ENCODE measurements at places on chromosomes 2 and 18.

DNA sequence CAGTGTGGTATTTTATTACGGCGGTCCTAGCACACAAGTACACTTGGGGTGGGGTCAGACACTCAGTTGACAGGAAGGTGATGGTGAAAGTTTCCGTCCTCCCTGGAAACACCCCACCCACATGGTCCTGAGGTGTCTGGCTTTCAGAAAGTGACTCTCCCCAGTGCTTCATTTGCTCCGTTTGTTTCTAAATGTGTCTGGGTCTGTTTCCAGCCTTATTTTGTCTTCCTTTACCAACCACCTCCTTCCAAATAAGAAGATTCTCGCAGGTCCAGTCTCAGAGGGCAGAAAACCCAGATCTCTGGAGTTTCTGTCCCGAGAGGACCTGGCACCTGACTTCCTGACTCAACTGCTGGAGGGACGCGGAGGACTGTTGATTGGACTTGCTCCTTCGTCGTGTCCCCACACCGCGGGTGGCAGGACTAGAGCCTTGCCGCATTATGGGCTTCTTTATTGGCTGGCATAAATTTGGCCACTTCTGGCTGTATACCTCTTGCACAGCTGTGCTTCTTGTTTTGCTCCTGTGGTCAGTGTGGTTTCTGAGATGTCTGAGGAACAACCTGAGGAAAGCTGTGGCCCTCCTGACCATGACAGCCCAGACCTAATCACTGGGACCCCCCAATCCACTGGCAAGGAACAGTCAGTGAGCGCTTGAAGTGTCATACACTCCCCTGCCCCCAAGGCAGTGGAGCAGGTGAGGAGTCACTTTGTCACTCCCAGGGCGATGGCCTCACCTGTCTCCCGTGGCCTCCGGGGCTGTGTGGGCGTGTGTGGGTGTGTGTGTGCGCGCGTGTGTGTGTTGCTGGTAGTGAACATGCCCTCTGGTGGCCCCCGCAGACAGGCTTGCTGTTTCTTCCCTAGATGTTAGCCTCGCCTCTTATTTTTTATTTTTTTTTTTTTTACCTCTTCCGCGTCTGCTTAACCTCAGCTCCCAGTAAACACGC is 45.6 kb downstream of the MEX3C start:
- H3K36me3 ChIP-seq = no peaks in the 10 kb centered on the region
- peaks cover 35% of the 10 kb centered on the region for H3K4me1 ChIP-seq
- no peaks in the 10 kb centered on the region for H3K27me3 ChIP-seq
- peak overlapping the region; percentile 96 for H3K27ac ChIP-seq

- H3K4me1 ChIP-seq = no peaks in the 10 kb centered on the region
- peaks cover 6% of the 10 kb centered on the region for H3K27me3 ChIP-seq
- H3K27ac ChIP-seq = no peak overlapping the region
- H3K4me3 ChIP-seq = no peak overlapping the region
- no peaks in the 10 kb centered on the region for H3K36me3 ChIP-seq
Observed at GRCh38 chr18:10688766-10689165, 162.9 kb downstream of the NAPG start.

DNA sequence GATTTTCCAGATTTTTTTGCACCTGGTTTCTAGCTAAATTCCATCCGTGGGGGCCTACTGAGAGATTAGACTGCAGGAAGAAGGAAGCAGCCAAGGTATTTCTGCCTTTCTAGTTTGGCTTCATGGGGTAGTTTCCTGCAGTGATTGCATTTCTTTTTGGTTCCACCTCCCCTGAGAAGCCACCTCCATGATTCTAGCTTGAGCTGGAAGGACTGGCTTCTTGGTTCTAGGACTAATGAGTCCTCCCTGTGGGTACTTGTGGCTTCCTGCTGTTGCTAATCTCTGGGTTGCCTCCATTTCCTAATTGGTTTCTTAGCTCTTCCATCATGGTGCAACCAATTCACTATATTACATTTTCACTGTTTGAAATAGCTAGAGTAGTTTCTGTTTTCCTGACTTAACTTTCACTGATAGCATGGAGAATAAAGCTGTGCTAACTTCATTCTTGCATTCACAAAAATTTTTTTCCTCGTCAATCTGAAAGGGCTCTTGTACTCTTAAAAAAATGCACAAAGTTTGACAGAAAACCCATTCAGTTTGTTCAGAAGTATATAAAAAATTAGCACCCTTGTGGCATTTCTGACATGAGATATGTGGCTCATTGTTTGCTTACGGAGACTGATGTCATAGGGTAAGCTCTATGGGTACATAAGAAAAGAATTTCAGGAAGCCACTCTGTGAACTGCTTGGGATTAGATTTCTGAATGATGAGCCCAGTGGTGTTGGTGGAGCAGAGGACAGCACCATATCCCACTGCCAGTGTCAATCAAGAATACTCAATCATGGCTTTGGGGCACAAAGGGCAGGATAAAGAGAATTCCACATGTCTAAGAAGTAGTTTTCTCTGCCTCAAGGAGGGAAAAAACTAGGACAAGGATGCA is 242.8 kb upstream of the RBMS1 start:
- no peak overlapping the region for H3K27ac ChIP-seq
- ATAC-seq = no peak
- H3K27me3 ChIP-seq = peaks cover 7% of the 10 kb centered on the region
- H3K4me3 ChIP-seq = no peak overlapping the region

GRCh38 chr18:74006143-74006542 is 141.5 kb downstream of the FBXO15 start:
- H3K27me3 ChIP-seq = no peaks in the 10 kb centered on the region
- no peak overlapping the region for H3K4me3 ChIP-seq
- H3K27ac ChIP-seq = no peak overlapping the region
- no peaks in the 10 kb centered on the region for H3K36me3 ChIP-seq
- H3K4me1 ChIP-seq = no peaks in the 10 kb centered on the region

DNA sequence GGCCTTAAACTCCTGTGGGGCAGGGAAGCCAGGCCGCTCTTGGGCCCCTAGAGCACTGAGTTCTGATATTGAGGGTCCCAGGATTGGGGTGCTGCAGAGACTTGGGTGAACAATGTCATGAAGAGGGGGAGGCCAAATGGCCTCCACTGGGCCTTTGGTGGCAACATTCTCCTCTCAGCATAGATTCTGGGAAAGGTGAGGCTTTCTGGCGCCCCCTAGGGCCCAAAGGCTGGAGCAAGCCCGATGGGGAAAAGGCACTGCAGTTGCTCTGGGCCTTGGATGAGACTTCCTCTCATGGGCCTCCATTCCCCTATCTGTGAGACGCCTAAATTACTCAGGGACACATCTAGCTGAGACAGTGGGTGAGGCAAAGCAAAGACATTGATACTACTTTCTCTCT is 84.8 kb downstream of the ACAA2 start:
- H3K36me3 ChIP-seq = no peaks in the 10 kb centered on the region
- ATAC-seq = peak; percentile 29
- peaks cover 8% of the 10 kb centered on the region for H3K27me3 ChIP-seq
- H3K4me1 ChIP-seq = peaks cover 6% of the 10 kb centered on the region

DNA sequence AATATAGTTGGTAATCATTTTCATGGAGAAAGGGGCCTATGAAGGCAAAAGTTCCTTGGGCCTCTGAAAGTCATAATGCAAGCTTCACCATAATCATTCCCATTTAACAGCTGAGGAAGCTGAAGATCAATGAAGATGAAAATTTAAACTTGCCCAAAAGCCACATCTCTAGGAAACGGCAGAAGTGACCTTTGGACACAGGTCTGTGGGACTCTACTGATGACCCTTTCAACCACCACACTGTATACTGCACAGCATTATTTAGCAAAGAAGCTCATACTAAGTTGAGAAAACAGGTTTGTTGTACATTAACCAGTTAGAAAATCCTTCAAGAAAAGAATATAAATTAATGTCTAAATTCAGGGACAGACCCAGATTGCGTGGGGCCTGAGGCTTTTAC is 51.6 kb upstream of the ACTR3 start:
- H3K36me3 ChIP-seq = peaks cover 9% of the 10 kb centered on the region
- H3K4me1 ChIP-seq = no peaks in the 10 kb centered on the region
- H3K4me3 ChIP-seq = no peak overlapping the region
- ATAC-seq = no peak

DNA sequence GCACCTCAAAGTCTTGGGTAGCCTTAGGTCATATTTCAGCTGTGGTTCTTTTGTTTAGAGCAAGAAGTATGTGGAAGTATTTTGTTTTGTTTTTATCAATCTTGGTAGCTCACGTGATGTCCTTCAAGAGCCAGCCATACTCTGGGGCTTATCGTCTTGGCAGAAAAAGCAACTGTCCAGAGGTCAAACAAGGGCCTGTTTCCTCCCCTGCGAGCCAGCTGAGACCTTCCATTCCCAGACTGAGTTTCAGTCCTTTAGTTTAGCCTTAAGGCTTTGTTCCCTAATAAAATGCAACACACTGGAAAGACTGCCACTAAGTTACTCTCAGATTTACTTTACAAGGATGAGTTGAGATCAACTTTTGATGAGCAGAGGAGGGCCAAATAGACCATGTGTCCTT is 63.5 kb downstream of the TXNL1 start:
- no peaks in the 10 kb centered on the region for H3K36me3 ChIP-seq
- no peak overlapping the region for H3K27ac ChIP-seq
- H3K4me1 ChIP-seq = no peaks in the 10 kb centered on the region
- peaks cover 32% of the 10 kb centered on the region for H3K27me3 ChIP-seq
- no peak overlapping the region for H3K4me3 ChIP-seq

DNA sequence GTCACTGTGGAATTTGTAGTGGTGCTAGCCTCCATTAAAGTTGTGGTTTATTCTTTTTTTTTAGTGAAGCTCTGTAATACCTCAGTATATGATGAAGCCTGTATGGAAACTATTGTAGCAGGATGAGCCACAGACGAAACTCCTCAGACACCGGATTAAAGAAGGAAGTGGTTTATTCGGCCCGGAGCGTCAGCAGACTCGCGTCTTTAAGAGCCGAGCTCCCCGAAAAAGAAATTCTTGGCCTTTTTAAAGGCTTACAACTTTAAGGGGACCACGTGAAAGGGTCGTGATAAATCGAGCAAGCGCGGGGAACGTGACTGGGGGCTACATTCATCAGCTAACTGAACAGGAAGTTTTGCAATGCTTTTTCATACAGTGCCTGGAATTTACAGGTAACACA is 8.1 kb upstream of the CCL20 start:
- H3K4me3 ChIP-seq = peak overlapping the region; percentile 94
- H3K27ac ChIP-seq = peak overlapping the region; percentile 85
- peaks cover 20% of the 10 kb centered on the region for H3K4me1 ChIP-seq
- peak; percentile 89 for ATAC-seq
- H3K27me3 ChIP-seq = no peaks in the 10 kb centered on the region
- peaks cover 43% of the 10 kb centered on the region for H3K36me3 ChIP-seq

DNA sequence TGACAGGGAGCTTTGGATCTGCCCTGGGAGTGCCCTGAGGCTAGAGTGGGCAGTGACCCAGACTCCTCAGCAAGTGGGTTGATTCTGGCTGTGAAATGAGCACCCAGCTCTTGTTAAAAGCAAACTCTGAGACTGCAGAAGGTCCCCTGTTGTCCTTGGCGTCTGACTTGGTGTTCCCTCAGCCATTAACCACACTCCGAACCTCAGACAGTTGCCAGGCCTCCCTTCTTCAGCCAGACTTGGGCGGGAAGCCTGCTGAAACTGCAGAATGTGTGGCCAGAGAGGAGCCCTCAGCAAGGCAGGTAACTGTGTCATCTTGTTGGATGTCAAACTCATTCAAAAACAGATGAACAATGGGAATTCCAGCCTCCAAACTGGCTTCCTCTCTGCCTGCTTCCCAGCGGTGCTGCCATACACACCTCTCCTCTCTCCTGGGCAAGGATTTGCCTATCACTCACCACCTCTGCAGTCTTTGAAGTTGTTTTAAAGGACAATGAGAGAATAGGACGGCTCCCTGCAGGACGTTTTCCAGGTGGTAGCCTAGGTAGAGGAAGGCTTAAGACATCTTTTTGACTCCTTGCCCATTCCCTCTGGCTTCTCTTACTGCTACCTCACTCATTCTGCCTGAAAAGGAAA is 38.9 kb upstream of the B3GNT2 start:
- no peak overlapping the region for H3K27ac ChIP-seq
- H3K4me1 ChIP-seq = no peaks in the 10 kb centered on the region
- no peak for ATAC-seq

DNA sequence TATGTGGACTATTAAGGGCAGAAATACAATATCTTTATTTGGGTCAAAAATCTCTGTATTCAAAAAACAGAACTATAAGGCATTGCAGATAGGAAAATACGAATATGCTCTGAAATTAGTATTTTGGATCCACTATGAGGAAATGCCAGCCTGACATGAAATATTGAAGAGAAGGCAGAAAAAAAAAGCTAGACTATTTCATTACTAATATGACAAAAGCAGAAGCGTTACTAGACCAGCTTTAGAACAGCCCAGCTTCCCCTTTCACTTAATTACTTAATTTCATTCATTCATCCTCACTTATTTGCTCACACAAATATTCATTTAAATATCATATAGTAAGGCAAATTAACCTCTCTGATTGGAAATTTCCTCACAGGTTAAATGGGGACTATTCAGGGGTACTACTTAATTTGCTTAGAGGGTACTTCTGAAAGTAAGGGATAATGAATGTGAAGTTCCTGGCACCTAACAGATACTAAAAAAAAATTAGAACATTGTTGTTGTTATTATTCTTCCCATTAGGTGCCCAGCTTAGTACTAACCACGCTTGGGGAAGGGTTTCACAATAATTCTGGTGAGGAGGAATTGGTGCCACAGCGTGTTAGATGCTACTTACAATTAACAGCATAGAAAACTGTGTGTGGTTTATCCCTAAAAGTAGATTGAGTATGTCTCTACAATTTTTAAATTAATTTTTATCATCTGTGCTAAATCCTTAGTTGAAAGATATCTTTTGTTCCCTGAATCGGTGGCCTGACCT is 71.1 kb upstream of the CTLA4 start:
- ATAC-seq = no peak
- H3K36me3 ChIP-seq = no peaks in the 10 kb centered on the region
- H3K27ac ChIP-seq = no peak overlapping the region
- H3K27me3 ChIP-seq = no peaks in the 10 kb centered on the region

- H3K27me3 ChIP-seq = peaks cover 9% of the 10 kb centered on the region
- no peaks in the 10 kb centered on the region for H3K36me3 ChIP-seq
- no peaks in the 10 kb centered on the region for H3K4me1 ChIP-seq
- H3K4me3 ChIP-seq = no peak overlapping the region
- ATAC-seq = no peak
Observed at GRCh38 chr2:113064898-113065297, 2.9 kb upstream of the IL1F10 start.

DNA sequence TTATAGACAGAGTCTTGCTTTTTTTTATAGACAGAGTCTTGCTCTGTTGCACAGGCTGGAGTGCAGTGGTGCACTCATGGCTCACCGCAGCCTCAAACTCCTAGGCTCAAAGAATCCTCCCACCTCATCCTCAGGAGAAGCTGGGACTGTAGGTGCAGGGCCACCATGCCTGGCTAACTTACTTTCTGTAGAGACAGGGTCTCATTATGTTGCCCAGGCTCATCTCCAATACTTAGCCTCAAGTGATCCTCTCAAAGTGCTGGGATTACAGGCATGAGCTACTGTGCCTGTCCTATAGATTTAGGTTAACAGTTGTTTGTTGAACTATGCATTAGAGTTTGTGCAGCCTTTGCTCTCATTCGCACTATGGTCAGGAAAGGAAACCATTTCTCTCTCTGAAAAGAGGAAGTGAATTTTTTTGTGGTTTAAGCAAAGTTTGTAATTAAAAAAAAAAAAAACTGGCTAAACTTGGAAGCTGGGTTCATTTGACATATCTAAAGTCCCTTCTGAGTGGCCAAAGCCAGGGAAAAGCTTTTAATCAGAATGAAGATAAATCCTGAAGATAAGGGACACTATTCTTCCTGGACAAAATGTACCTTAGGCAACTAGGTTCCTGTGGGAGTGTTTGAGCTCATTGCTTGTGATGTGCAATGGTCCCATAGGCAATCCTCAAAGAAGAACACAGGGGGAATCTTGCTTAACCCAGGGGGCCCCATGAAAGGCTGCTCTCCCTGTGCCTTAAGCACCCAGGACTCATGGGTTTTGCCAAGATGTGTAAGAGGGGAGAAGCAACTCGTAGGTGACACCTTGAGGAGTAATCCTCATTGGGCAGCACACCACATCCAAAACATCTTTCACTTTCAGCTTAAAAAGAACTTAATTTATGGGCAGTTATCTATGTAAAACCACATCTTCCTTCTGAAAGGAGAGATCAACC is 201.7 kb downstream of the MREG start:
- no peaks in the 10 kb centered on the region for H3K36me3 ChIP-seq
- H3K27me3 ChIP-seq = no peaks in the 10 kb centered on the region
- no peak overlapping the region for H3K27ac ChIP-seq
